ENCODE measurements at places on chromosomes 13 and 19. TPM values are rescaled to one million over a fixed set of nuclear protein-coding genes. Genes with fewer than 3 reads are reported as not detected.

- DNase-seq: no peak
Measured at GRCh38 chr13:24746618-24747247, 17.2 kb upstream of the RNF17 start.

DNA sequence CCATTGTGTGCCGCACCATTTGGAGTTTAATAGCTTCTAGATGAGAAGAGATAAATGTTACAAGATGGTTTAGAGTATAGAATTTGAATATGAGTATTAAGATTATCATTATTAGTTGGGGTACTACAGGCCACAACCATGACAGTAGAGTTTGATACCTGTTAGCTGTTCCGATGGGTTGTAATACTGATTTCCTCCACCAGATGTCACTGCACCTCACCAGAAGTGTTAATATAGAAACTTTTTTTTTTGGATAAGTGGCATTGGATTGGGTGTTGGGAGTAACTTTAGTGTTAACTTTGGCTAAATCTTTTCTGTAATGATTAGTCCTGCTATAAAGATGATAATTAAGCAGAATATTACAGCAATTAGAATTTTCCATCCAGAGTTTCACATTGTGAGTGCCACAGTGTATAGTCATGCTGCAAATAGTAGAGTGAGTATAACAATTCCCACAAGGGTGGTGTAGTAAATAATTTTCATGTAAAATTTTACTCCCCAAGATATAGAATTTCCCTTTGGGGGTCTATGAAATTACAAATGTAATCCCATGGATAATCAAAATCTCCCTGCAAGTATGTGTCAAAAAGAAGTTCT is 56.3 kb downstream of the PSG3 start:
- DNase-seq: no peak

DNA sequence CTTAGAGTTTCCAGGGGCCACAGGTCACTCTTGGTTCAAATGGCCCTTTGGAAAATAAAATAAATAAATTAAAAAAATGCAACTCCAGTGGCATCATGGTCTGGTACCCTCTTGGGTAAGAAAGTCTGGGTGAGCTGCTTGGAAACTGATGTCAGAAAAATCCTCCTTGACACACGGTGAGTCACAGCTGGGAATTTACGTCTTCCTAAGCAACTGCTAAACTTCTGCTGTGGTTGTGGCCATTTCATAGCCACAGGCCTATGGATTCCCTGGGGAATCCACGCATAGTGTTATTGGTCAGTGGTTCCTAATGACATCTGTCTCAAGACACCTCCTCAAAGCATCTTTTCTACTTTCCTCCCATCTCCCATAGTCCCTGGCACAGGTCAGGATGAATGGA is 220.8 kb downstream of the COG6 start:
- DNase-seq: no peak

The SOX1 gene
- total RNA-seq: 0.96 TPM
